Right lung (tissue), 10 donors: ENCODE measurements at places on chromosomes 1 and 21.

- peak; percentile 58 for DNase-seq
These were observed 464.5 kb downstream of the USP25 start for GRCh38 chr21:16194095-16194787.

- DNase-seq: no peak
These were observed 46.9 kb upstream of the LIN9 start for GRCh38 chr1:226355669-226356551.

- no peak for DNase-seq
These were observed 98.2 kb upstream of the ARTN start for GRCh38 chr1:43835082-43836021.

GRCh38 chr1:3868464-3869006 lies 11.3 kb downstream of the DFFB start:
- no peak for DNase-seq
